ENCODE measurements at places on chromosomes 5 and 9.

DNA sequence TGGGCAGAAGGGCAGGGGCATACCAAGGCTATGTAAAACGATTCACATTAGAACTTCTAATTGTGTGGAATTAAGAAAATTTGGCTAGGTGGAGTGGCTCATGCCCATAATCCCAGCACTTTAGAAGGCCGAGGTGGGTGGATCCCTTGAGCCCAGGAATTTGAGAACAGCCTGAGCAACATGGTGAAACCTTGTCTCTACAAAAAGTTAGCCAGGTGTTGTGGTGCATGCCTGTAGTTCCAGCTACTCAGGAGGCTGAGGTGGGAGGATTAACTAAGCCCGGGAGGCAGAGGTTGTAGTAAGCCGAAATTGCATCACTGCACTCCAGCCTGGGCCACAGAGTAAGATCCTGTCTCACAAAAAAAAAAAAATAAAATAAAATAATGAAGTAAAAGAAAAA, 65.2 kb downstream of the LIX1 start:
- DNase-seq = no peak

DNA sequence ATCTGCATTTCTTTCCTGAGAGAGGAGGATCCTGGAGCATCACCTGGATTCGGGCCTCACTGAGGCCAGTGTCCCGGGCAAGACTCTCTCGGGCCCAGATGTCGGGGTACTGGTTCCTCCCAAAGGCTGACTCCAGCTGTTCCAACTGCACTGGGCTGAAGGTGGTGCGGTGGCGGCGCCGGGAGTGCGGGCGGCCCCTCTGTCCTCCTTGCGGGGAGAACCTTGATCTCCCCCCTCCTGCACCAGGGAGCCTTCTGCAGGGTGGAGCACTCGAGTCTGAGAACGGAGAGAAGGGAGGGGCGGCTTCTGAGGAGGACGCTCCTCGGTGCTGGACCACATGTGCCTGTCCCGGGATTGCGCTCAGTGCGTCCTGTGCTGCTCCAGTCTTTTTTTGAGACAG, 2.0 kb downstream of the PROP1 start:
- DNase-seq = no peak

GRCh38 chr9:10566848-10567247, 46.0 kb downstream of the PTPRD start:
- DNase-seq = no peak

DNA sequence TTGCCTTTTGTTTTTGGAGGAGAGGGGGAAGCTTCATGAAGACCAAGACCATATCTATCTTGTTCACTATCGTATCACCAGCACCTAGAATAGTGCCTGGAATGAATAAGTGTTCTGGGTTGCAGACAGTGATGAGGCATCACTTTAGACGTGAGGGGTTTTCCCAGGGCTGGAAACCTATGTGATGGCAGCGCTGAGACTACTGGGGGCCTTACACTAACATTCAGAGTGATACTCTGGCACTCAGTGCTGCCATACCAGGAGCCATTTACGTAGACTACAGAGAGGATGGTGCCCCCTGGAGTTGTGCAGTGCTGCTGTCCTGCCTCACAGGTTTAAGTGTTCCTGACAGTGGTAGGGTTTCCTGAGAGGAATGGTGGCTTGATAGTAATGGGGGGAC, 6.9 kb downstream of the CCL19 start:
- DNase-seq = no peak

- DNase-seq = peak; percentile 13
Observed at GRCh38 chr9:20220286-20220685, 402.0 kb downstream of the MLLT3 start.

DNA sequence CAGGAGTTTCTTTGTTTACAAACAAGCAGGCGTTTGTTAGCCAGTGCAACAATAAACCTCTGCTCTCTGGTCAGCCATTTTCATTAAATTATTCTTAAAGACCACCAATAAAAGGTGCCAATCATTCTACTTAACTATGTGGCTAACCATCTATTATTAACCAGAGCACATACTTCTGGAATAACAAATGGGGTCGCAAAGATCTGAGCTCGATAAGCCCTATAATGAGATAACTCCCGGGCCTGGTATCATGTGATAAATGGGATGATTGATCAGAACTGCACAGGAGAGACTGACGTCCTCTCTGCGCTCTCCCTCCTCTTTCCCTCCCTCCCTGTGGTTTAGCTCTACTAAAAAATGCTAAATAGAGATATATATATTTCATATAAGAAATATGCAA, 488.2 kb downstream of the NTRK2 start:
- no peak for DNase-seq

- DNase-seq = no peak
Observed at GRCh38 chr5:88879724-88880123, 3.3 kb downstream of the MEF2C start.

DNA sequence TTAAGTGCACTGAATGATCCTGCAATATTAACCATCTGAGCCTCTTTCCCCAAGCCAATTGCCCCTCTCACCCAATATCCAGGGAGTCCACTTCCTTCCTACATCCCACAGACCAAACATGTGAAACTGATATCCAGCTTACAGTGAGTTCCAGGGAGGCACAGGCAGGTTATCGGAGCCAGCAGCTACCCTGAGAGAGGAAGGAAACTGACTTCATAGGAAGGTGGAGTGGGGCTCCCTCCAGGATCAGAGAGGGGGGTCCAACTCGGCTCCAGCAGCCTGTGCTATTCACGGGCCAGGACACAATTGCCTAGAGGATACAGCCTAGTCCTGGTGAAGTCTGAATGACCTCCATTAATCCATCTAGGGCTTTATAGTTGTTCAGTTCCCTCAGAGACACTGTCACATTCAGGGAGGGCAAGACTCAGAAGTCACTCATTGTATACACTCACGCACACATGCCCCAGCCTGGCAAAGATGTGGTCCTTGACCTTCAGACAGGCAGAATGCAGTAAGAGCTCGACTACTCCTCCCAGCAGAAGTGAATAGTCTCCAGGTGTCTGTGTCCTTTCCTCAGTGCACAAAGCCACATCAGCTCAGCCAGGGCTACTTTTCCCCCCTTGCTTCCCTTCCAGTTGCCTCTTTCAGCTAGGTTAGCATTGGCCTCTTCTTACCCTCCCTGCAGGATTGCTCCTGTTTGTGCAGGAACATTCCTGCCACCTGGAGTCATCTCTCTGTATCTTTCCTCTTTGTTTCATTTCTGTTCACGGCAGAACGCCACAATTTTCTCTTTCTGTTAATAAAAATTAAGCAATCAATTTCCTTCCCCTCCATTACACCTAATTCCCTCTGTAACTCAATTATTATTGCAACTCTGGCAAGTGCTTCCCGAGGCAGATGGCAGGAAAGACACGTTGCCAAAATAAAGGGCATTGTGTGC, 501.7 kb downstream of the ARHGEF28 start:
- DNase-seq = no peak

DNA sequence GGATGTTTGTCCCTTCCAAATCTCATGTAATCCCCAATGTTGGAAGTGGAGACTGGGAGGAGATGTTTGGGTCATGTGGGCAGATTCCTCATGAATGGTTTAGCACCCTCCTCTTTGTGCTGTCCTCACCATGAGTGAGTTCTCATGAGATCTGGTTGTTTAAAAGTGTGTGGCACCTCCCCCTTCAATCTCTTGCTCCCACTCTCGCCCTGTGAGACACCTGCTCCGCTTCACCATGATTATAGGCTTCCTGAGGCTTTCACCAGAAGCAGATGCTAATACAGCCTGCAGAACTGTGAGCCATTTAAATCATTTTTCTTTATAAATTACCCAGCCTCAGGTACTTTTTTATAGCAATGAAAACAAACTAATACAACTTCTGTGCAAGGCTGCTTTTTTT, 127.3 kb upstream of the CCDC152 start:
- no peak for DNase-seq

- DNase-seq = no peak
Observed at GRCh38 chr5:39863926-39864552, 439.3 kb upstream of the DAB2 start.

DNA sequence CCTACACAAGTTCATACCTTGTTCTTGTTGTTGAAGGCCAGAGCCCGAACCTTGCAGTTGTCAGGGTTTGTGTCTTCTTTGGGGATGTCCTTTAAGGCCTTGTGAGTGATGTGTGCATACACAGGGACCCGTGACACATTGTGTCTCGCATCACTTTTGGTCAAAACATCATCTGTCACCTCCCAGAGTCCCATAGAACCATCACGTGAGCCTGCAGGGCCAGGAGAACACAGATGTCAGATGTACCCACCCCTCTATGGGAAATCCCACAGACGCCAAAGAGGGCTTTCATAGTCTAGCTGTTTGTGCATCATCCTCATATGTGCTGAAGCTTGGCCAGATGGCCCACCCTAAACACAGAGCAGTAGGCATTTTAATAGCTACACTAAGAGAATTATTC, 28.2 kb downstream of the DCAF12 start:
- DNase-seq = no peak

DNA sequence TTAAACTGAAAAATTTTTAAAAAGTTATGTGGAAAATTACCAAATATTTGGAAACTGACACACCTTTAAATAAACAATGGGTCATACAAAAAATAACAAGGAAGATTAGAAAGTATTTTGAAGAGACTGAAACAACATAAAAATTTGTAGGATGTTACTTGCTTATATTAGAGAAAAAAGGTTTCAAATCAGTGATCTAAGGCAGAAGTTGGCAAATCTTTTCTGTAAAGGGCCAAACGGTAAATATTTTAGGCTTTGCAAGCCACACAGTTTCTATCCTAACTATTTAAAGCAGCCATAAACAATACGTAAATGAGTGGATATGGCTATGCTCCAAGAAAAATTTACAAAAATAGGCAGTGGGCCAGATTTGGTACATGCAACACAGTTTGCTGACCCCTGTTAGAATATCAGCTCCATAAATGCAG, 81.3 kb downstream of the OXCT1 start:
- peak; percentile 56 for DNase-seq

DNA sequence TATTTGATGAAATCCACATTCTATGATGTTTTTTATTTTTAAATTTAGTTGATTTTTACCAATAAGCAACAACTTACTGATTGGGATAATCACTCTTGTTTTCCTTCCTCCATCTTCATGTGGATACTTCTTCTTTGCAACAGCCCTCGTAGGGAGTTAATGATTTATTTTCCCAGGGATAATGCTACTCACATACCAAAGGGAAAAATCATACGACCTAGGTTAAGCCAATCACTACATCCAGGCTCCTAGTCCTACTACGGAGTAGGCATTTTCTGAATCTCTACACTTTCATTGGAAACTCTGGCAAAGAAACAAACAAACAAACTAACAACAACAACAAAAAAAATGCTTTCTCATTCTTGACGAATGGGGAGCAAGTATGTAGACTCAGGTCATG, 663.4 kb downstream of the PTPRD start:
- no peak for DNase-seq

DNA sequence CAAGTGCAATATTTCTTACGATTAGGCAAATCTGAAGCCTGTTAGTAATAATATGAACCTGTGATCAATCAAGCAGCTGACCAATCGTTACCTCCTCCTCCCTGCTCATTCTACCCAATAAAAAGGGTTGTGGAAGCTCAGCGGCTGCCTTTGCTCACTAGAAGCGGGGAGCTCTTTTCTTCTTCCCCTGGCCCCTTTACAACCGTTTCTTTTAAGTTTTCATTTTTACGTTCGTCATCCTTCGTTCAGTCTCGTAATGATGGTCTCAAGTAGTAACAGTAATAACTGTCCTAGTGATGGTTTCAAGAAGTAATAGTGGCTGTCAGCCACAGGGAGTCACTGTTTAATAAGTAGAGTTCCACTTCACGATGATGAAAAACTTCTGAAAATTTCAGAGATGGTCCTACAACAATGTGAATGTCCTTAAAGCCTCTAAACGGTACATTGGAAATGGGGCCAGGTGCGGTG, 6.2 kb downstream of the UGT3A2 start:
- DNase-seq = no peak

DNA sequence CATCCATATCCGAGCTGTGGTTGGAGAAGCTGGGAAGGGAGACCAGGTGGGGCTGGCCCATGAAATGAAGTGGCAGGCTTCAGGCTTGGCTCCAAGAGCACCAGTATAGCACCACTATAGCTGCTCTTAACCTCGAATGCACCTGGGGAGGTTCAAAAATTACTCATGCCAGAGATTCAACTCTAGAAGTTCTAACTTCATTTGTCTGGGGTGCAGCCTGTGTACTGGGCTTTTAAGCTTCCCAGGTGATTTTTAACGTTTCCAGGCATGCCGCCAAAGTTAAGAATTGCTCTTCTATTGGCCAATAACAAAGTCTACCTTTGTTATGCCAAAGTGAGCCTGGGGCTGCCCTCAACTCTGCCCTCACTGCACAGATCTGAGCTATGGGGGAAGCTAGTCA, 458 bp downstream of the PRSS3 start:
- DNase-seq = no peak

DNA sequence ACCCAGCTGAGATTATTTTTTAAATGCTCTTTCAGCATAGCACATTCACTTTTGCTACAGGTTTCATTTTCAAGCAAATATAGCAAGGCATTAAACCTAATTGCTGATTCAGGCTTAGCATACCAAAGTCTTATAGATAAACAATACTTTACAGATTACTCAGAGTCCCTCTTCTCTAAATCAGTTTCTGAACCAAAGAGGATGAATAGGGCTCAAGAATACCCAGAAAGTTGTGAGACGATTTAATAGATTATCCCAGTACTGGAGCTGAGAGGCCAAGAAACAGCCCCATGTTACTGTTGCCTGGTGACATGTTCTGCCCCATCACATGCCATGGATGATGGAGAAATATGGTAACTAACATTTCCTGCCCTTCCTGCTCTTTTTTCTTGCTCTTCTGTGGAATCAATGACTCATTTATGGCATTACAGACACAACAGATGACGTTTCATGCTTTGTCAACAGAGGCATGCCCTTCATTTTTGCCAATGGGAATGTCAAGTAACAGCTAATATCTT, 18.1 kb upstream of the SSBP2 start:
- no peak for DNase-seq

DNA sequence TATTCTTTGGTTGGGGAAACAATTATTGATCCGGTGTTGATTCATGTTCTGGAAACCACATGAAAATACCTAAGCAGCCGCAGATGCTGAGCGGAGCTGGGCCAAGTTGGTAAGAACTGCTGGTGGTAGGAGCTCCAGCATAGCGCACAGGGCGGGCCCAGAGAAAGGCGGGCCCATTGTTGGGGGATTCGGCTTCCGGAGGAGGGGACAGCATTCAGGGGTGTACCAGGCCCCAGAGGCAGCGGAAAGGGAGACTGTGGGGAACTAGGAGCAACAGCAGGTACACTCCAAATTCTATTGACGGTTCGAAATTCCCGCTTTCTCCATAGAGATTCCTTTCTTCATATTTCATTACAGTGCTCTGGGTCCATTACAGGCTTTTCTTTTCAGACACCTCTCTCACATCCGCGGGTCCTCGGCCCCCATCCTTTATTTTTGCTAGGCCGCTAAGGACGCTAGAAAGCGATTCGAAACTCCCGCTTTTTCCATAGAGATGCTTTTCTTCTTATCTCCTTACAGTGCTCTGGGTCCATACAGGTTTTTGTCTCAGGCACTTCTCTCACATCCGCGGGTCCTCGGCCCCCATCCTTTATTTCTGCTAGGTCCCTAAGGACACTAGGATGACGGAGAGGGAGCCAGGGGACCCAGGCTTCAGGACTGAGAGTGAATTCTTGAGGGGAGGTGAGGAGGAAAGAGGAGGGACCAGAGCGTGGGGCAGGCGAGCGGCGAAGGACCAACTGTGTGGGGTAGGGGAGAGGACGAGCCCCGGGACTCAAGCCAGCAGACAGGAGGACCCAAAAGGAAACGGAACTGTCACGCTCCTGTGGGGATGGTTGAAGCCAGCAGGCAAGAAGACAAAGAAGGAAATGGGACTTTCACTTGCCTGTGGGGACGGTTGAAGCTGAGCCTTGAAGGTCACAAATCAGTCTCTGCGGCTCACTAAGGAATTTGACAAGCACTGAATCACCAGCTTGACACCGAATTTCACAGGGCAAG, at the start of gene CCDC152:
Gene CCDC152, plus strand, starts transcription at position 213 of the 996 bp plus-strand sequence. CDS start 2,304 bp downstream, outside the sequence.
- no peak for DNase-seq

Measured in smooth muscle cell of the brain vasculature (primary cell).